ENCODE measurements at places on chromosomes 4 and X.

- peak; percentile 77 for DNase-seq
Observed at GRCh38 chr4:82798168-82799005, at the start of gene SCD5. Gene SCD5 (minus strand): TSS chr4:82798796. CDS start chr4:82798537, 259 bp downstream.

DNA sequence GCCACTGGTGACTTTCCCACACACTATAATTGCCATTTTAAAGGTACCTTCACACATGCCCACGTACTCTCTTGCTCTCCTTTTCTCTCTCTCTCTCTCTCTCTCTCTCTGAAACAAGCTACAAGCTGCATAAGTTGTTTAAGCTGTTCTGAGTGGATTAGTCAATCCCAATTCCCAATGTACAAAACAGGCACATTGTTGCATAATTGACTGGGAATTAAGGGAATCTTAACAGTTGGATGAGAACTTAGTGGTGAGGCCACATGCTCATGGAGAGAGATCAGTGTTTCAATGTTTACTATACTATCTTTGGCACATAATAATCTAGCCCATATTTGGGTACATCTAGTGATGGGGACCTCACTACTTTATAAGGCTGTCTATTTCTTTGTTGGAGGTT is 123.3 kb downstream of the ARHGEF9 start:
- no peak for DNase-seq

- DNase-seq, result no peak
Observed at GRCh38 chrX:137387646-137388045, 178.3 kb upstream of the ZIC3 start.

- DNase-seq, result no peak
Observed at GRCh38 chr4:52157641-52158316, 106.7 kb downstream of the SPATA18 start.

- DNase-seq, result no peak
Observed at GRCh38 chr4:101259876-101260275, 87.5 kb downstream of the PPP3CA start.

DNA sequence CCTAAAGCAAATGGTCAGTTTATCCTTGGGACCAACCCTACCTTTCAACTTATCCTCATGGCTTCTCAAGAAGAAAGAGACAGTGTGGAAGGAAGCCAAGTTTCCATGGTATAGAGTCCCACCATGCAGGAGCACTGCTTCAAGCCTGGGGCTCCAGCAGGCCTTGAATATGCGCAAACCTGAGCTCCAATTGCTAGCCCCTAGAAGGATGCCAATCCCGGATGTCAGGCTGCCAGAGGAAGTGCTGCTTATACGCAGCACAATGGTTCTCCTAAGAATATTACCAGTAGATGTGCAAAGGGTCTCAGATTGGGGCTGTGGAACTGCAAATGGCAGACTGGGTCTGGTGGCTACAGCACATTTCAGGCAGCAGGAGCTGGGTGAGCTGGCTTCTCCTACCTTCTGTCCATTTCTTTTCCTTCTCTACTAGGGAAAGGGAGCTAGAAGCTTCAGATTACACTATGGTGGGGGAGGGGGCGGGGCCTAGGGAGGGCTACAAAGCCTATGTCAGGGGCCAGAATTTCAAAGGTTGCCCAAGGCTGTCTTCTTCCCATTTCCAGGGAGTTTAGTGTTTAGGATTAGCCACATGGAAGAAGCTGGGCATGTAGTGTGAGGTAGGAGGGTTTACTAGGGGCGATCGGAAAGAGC is 40.7 kb upstream of the CITED1 start:
- DNase-seq, result no peak

DNA sequence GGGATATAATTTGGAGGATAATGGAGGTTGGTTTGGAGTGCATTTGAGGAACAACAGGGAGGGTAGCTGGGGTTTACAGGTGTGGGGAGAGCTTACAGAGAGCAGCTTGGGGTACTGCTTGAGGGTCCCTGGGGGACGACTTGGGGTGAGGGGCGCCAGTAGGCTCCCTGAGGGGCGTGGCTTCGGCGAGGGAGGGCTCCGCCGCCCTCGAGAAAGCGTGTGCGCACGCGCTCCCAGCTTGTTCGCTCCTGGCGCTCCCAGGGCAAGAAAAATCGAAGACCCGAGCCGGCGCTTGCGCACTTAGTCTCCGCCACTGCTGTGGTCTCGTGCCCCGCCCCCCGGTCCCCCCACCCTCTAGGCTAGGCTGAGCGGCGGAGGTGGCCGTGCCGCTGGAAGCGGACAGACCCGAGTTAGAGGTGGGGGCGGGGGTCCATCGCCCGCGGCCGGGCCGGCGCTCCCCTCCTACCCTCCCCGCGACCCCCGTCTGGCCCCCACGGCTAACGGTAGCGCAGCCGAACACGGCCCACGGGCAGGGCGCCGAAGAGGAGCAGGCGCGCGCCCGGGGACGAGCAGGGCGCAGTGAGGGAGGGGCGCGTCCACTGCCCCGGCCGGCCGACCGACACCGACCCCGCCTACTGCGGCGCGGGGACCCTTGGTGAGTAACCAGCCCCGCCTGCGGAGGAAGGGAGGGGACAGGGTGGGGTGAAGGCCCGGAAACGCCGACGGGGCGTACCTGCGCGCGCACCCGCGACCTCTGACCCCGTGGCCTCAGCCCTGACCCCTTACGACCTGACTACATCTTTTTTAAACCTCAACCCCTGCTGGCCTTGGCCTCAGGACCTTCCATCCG is 5.4 kb upstream of the CCDC120 start:
- DNase-seq, result peak; percentile 77

DNA sequence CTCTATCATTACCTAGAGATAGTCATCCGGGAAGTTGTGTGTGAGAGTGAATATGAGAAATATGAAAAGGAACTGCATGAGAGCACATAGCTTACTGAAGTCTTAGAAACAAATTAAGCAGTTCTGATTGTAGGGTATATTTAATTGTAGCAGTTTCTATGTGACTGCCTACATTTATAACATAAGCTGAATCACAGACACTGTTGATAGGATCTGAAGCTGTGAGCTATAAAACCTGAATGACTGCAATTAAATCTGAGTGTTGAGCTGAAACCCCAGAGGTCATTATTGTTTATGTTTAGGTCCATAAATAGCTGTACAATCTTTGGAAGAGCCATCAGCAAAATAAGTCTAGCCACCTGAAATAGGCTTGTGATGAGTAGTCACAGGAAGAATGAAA is 210.1 kb upstream of the CXCL13 start:
- no peak for DNase-seq

- no peak for DNase-seq
Observed at GRCh38 chr4:47195706-47196105, 164.3 kb downstream of the GABRB1 start.
